ENCODE measurements at places on chromosomes 6 and 20.

DNA sequence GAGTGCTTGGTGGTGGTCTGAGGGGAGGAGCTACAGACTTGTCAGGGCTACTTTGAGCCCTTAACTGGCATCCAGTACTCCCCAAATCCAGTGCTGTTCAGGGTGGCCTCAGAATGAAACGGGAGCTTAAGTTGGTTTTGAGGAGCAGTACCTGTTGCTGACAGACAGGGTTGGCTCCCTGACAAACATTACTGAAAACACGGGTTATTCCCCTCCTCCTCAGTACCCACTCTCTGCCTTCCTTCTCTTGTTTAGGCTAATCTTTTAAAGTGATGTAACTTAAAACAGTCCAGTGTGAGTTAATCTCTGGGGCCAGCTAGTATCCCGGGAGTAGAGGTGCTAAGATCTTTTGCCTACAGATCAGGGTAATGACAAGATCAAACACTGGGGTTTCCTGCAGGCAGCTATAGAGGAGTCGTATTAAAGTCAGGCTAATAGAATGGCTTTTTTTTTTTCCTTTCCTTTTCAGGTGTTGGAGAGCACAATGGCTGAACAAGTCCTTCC, 3.7 kb downstream of the TNFAIP3 start:
- DNase-seq, result no peak

- no peak for DNase-seq
Measured at GRCh38 chr6:106460481-106460880, 100.0 kb downstream of the CRYBG1 start.

- no peak for DNase-seq
Measured at GRCh38 chr20:18288749-18289267, 481 bp downstream of the ZNF133 start.

- no peak for DNase-seq
Measured at GRCh38 chr6:6724539-6725467, 136.3 kb downstream of the LY86 start.

- DNase-seq, result no peak
Measured at GRCh38 chr6:6586671-6587526, 1.6 kb upstream of the LY86 start.

- DNase-seq, result no peak
Measured at GRCh38 chr20:25389401-25389857, 1.2 kb downstream of the ABHD12 start.

DNA sequence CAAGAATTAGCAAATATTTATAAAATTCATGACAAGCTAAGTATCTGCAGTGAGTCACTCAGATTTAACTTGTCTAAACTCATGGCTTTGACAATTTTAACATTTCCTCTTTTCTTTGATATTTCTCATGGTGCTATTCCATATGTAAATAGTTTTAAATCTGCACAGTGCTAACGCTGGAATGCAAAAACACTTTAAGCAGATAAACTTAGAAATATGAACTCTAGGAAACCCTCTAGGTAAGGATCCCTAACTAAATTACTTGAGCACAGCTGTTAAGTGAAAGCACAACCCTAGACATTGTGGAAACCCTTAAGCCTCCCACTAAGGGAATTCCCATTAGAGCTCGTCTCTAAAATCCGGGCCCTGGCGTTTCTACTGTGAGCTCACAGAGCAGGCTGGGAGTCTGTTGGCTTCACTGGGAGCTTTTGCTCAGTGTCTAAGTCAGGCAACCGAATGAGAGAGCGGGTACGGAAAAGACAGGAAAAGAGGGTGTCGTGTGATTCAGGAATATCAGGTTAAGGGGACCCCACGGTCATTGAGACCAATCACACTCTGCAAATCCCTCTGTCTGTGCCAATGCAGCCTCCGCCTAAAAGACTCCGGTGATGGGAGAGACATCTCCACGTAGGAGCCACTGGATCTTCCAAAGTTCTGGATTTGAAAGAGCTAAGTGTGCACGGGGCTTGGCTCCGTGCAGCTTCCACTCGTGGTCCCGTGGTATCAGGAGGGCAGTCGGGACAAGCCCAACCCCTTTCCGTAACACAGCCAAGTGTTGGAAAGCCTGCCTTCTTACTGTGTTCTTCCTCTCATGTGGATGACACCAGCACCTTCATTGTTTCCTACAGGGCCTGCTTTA, 112.3 kb upstream of the RPS6KA2 start:
- no peak for DNase-seq

- DNase-seq, result no peak
Measured at GRCh38 chr20:38165089-38165965, at the start of gene TGM2. TSS of gene TGM2 (minus strand) at chr20:38165270. CDS start at chr20:38165198, 72 bp downstream.

GRCh38 chr20:63704749-63705117, 3.0 kb downstream of the ARFRP1 start:
- DNase-seq, result no peak

DNA sequence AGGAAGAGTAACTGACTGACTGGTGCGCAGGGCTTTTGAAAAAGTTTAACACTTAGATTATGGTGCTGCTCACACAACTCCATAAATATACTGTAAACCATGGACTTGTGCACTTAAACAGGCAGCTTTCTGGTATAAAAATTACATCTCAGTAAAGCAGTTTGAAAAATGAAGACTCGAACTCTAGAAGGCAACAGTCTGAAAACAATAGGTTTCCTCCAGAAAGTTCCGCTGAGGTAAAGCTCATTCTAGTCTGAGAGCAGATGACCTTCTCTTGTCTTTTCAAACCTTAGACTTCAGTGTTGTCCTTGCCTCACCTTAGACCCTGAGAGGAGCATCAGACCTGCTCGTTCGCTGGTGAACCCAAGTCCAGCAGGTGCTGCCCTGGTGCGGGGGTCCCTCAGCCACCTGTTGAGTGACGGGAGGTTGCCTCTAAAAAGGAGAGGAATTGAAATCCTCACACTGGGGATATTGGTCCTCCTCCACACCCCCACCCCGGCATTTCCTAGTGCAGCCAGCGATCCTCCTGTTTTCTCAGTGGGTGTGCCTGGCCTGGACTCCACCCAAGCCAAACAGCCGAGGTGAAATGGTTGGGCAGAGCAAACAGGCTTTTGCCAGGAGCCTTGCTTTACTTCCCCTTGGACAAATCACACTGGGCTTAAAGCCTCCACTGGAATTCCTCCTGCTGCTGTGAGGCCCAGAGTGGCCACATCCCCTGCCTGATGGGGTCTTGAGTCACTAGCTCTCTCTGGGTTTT, 14.7 kb upstream of the PYGB start:
- no peak for DNase-seq

DNA sequence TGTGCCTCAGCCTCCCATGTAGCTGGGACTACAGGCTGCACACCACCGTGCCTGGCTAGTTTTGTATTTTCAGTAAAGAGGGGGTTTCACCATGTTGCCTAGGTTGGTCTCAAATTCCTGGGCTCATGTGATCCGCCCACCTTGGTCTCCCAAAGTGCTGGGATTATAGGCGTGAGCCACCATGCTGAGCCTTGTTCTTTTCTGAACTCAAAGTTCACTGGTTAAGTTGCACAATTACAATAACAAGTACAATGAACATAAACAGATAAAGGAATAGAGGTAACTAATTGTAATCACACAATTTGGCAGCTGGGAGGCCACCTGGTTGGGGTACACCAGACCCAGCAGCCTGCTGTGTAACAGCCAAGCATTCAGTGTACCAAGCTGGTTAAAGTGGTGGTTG, 6.7 kb downstream of the NUDT3 start:
- DNase-seq, result no peak

- DNase-seq, result no peak
Measured at GRCh38 chr6:31116661-31117385, 2.2 kb downstream of the PSORS1C1 start.

- DNase-seq, result no peak
Measured at GRCh38 chr6:52253494-52253893, 9.2 kb upstream of the IL17F start.

DNA sequence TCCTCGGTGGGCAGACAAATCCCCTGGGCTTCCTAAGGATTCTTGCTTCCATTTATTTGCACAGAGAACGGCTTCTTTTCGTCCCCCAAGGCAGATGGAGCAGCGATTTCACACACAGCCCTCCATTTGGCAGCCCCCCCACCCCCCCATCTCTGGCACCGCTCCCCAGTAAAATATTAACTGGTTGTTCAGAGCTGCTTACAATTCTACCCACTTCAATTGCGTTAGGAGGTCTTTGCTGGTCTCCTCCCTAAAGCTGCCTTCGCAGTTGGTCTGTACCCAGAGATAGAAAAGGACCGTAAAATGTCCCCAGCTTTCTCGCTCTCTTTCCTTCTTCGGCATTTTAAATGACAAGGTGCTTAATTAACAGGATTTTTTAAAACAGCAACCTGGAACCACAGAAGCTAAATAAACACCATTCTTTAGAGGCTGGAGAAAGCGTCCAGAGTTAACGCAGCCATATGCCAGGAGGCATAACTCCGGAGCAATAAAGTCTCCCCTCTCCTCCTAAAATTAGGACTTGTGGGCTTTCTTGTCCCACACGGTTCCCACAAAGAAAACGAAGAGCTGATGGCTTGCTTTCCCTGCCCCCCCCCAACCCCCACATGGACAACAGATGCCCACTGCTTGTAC, 1.7 kb upstream of the ZMYND8 start:
- no peak for DNase-seq

DNA sequence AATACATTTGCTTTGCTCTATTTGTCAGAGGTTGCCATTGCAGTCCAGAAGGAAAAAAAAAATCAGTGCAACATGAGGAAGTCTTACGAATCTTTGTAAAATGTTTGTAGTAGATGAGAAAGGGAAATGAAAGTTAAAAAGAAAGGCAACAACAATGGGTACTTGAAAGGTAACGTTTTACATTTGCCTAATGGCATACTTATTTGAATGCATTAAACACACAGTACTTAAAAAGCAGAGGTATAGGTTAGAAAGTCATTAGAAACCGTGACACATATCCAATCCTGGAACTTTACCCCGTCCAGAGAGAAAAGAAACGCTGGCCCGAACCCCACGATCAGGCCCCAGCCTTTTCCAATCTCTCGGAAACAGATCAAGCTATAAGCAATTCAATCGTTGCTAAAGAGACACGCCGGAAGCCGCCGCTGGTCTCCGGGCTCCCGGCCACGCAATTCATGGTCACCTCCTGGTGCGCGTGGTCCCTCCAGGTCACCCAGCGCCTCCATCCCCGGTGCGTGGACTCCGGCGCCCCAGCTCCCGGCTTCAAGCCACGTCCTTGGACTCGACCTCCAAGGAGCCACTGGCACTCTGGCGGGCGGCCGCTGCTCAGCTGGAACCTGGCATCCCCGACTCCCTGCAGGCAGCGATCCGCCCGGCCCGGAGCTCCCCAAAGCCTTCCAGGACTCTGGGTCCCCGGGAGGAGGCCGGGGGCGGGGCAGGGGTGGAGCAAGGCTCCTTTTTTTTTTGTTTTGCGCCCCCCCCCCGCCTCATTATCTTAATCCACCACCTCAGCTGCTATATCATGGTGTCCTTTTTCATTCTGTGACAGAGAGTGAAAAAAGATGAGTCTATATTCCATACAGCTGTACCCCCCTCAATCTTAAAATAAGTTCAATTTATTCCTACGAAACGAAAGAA, at the start of gene SLC18B1:
Gene SLC18B1, minus strand, starts transcription at position 687 of the 918 bp plus-strand sequence. Its CDS starts 181 bp downstream, at position 506.
- DNase-seq, result no peak

DNA sequence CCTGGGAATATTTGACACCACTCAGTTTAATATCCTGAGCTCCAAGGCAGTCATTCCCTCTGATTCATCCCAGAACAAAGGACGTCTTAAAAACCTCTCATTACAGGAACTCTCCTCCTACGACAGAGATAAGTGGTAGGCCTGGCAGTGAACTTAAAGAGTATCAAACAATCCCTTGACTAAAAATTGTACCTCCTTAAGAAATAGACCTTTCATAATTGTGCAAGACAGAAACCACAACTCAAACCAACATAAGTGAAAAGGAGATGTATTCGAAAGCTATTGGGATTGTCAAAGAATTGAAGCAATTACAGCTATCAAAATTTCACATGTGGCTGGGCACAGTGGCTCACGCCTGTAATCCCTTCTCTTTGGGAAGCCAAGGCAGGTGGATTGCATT, 19.1 kb upstream of the BNIP5 start:
- no peak for DNase-seq

DNA sequence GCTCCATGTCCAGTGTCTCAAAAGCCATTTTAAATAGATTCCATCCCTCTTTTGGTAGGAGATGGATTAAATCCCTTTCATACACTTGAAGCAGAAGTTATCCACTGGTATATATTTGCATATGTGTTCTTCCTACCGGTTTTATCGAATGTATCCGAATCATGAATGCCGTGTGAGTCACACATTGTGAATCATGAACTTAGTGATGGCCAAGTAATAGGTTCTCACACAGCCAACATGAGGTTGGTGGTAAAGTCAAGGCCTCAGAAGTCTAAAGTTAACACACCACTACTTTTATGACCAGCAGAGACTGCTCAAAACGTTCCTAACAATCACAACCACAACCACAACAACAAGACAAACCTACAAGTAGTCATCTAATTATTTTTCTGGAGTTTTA, 345.5 kb downstream of the THBS2 start:
- no peak for DNase-seq

DNA sequence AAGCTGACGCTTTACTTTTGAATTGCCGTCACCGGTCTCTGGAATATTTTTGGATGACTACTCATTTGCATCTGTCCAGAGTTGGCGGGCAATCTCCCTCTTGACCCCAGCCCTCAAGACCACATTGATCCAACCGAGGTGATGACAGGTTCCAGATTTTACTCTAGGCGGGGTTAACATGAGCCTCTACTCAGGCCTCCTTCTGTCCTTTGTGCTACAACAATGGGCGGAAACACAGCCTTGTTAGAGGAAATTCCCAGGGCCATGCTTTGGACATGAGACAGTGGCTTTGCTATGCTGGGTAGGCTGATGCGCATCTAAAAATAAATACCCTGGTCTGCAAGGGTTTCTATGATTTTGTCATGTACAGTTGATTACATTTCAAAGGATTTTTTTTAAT, 27.0 kb upstream of the ADGRF5 start:
- no peak for DNase-seq

DNA sequence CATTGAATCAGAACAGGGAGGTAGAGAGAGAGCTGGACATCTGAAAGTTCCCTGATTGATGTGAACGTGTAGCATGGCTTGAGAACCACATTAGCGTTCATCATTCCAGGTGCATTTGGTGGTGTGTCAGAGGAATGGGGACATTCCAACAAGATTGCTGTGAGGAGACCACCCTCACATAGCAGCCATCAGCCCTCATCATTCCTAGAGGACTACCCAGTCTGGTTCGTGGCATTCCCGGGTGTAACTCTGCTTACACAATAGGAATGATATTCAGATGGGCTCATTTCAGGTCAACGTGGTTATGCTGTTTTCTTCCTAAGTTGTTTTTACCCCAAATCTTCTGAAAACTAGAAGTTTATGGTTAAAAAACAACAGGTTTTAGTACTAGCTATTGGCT, 62.2 kb upstream of the KLHL31 start:
- no peak for DNase-seq

GRCh38 chr6:5127106-5127687, 42.1 kb downstream of the PPP1R3G start:
- DNase-seq, result no peak

All from NCI-H1417 treated with DMSO at 0.1 percent for 48 hours (cell line).